ENCODE measurements at places on chromosomes 16 and 17. TPM values are rescaled to one million over a fixed set of nuclear protein-coding genes. Genes with fewer than 3 reads are reported as not detected.

DNA sequence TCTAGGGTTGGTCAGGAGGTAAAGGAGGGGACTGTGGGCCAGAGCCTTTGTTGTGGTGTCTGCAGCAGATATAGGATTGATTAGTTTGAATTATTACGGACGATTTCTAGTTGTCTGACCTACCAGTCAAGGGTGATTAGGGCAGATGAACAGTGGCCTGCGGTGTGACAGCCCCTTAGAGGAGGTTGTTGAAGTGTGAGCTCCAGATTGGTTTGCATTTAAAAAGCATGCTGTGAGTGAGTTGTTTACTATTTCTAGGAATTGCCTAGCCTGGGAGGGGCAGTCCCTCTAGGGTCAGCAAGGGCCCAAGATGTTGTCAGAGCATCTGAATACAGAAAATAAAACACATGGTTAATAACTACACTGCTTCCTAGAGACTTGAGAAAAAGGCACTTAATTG lies 108.8 kb downstream of the ARHGAP44 start:
- DNase-seq = no peak

DNA sequence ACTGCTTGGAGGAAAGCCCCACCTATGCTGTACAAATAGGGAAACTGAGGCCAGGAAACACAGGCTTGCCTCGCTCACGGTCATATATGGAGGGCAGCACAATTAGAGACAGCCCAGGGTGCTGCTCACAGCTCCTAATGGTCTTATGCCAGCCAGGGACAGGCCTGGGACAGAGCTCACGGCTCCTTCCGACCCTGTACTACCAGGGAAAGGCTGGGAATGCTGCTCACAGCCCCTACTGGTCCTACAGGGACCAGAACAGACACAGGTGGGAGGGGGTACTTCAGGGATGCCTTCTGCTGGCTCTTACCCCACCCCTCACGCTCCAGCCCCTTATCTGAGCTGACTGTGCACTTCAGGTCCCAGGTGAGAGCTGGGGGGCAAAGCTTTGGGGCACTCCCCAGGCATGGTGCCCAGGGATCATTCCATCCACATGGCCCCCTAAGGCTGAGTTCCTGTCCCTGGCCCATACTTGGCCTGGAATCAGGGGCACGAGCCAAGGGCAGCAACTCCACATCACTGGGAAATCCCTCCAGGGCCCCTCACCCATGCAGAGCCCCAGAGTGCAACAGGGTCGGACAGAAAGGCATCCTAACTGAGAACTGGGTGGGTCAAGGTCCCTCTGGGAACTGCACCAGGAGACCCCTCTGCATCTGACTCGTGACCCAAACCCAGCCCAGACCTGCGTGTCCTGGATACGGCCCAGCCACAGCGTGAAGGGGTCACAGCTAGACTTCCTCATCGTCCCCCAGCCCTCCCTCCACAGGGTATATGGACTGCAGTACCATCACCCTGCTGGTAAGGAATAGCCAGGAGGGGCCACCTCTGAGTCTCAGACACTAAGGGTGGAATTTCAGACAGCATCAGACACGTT lies 5.9 kb downstream of the RHBDF1 start:
- no peak for DNase-seq

DNA sequence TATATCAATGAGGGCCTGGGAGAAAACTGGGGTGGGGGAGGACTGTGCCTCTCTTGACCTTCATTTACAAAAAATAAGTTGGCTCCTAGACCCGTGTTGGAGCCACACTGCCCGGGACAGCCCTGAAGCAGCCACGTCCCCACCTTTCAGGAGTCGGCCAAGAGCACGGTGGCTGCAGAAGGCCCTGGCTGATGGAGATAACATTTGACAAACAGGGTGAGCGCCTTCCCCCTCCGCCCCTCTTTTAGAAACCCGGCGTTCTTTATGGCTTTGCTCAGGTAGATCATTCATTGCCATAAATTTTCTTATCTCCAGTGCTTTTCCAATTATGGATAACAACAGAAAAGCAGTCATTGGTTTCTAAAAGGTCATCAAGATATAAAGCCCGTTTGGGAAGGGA lies 398.1 kb upstream of the TNRC6C start:
- no peak for DNase-seq

DNA sequence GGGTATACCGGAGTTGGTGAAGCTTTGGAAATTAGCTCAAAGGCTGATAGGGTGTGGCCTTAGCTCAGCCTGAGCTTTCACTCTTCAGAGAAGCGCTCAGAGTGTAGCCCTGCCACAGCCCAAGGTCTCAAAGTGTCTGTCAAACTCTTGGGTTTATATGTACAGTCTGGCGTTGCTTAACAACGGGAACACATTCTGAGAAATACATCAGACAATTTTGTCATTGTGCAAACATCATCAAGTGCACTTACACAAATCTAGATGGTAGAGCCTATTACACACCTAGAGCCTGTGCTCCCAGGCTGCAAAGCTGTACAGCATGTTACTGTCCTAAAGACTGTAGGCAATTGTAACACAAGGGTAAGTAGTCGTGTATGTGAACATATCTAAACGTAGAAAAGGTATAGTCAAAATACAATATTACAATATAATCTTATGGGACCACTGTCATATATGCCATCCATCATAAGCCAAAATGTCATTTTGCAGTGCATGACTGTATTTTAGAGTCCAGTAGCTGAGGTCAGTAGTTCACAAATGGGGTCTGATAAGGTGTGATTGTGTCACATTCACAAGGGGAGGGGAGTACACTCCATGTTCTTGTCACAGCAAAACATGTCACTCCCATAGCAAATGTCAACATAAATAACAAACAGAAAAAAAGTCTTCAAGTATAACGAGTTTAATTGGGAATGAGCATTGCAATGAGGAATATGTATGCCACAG lies 20.6 kb downstream of the CHAD start:
- DNase-seq = no peak

DNA sequence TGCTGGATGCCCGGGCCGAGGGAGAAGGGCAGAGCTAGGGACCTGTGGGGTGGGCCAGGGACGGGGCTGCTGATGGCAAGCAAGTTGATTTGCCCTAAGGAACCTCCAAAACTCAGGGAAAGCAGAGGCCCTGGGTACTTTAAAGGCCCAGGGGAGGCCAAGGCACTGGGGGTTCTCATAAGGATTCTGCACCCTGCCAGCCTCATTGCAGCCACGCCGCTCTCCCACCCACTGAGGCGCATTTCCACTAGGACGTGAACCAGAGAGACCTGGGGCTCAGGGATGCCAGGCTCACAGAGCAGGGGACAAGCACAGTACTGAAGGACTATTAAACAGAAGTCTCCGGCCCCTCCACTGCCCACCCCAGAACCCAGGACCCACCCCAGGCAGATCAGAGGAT lies 39.4 kb upstream of the RBFOX3 start:
- peak; percentile 51 for DNase-seq

GRCh38 chr17:18381158-18381952 lies 3.8 kb downstream of the EVPLL start:
- DNase-seq = peak; percentile 71

GRCh38 chr16:48608452-48608851 lies 1.5 kb downstream of the N4BP1 start:
- no peak for DNase-seq

GRCh38 chr16:3157229-3158025 lies 22.6 kb downstream of the ZNF213 start:
- no peak for DNase-seq

- DNase-seq = no peak
Observed at GRCh38 chr16:31458073-31458843, 1.0 kb upstream of the ARMC5 start.

DNA sequence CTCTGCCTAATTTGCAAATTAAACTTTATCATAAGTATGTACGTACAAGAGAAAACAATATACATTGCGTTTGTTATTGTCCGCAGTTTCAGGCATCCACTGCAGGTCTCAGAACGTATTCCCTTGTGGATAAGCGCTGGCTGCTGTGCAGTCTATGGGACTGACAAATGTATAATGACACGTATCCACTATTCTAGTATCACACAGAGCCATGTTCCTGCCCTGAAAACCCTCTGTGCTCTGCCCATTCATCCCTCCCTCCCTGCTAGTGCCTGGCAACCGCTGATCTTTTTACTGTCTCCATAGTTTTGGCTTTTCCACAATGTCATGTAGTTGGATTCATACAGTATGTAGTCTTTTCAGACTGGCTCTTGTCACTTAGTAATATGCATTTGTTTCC lies 179.4 kb downstream of the MAF start:
- no peak for DNase-seq

- DNase-seq = no peak
Observed at GRCh38 chr16:7363422-7364417, 31.1 kb downstream of the RBFOX1 start.

DNA sequence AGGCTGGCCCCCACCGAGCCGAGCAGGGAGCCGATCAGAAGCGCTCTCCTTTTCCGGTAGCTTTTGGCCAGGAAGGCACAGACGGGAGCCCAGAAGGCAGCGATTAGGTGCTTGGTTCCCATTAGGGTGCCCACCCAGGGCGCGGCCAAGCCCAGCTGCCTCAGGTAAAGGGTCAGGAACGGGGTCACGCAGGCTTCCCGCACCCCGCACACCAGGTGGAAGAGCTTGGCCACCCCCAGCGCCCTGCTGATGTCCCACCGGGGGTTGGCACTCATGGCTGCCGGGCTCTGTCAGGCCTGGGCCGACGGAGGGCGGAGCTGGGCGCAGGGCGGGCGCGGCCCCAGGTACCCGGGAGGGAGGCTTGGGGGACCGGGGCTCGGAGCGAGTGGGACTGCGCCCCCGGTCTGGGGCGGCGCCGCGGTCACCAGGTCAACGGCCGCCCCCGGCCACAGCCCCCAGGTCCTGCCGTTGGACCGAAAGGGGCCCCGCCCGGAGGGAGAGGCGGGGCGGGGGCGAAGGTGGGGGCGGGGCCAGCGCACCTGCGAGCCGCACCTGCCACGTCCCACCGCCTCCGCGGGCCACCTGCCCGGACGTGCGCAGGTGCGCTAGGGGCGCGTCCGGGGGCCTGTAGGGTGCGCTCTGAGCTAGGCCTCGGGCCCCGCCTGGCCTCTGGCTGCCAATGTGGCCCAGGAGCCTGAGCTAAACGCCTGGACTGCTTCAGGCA lies at the start of gene MFSD6L:
TSS of gene MFSD6L (minus strand) at position 520 of the 724 bp plus-strand sequence. CDS start at position 275, 245 bp downstream.
- no peak for DNase-seq

DNA sequence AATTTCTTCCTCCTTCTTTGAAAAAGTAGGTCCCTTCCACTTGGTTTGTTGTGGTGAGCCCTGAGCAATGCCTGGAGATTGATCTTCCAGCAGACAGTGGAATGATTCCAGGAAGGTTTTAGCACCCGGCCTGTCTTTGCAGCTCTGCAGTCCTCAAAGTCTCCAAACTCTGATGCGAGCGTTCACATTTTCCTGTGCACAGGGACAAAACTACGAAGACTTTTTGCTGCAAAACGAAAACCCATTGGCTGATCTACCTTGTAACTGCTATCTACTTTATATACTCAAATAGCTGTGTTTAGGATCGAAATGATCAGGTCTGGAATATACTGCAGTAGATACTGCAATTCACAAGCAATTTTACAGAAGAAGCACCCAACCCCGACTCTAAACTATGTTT lies 21.7 kb downstream of the G6PC1 start:
- no peak for DNase-seq

DNA sequence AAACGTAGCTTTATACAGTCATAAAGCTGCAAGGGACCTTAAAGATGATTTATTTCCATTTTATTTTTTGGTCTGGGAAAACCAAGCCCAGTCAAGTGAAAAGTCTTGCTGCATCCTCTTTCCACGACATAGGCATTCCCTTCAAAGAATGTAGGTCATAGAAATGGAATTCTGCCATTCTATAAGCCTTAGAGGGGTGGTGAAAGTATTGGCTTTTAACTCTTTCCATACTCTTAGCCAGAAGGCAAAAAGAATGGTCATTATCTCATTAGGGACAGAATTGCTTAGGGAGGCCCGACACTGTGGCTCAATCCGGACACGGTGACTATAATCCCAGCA lies 7.9 kb upstream of the MSL1 start:
- DNase-seq = no peak

GRCh38 chr17:64384253-64385186 lies 6.1 kb downstream of the PECAM1 start:
- DNase-seq = peak; percentile 24

DNA sequence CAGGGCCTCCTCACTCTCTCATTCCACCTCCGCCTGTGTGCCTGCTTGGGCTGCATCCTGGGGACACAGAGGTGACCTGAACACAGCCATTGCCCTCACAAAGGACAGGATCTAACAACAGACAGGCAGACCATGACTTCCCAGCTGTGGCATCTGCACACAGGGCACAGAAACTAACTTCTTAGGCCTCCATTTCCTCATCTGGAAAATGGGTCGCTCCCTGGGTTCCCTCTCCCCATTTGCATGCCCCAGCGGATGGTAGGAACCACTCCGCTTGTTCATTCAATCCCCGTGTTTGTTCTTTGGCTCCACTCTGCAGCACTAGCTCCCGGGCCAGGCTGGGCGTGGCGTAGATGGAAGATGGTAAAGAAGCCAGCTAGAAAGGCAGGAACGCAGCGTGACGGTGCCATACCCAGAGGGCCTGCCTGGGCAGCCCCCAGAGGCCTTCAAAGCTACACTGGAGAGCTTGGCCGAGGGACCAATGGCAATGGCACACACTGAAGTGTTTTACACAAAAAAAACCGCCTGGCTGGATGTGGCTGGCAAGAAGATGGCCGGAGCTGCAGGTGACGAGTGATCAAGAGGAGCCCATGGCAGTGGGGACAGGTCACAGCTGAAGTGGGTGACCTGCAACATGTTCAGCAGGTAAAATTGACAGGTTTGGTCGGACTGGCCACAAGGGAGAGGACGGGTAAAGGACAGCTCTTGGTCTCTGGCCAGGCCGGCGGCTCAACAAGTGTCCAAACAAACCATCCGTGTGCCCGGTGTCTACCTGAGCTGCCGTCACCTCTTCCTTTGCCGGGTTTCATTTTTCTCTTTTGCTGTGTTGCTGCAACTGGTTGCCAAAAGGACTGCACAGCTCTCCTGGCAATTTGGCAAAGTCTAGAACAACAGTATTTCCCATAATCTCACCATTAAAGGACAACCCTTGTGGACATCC lies 66.9 kb downstream of the SOCS1 start:
- DNase-seq = no peak

GRCh38 chr17:50462446-50462845 lies 6.2 kb downstream of the CHAD start:
- no peak for DNase-seq

MLKL gene
- 25.0 TPM for total RNA-seq

TSNAXIP1 gene
- total RNA-seq = 1.1 TPM

MT1F gene
- total RNA-seq = 11.8 TPM

HES7 gene
- not detected for total RNA-seq

MARF1 gene
- total RNA-seq = 51.4 TPM

CES1 gene
- 401 TPM for total RNA-seq

TLCD2 gene
- total RNA-seq = 30.1 TPM

ZNF385C gene
- total RNA-seq = not detected

SHISA9 gene
- total RNA-seq = not detected

TBX6 gene
- 0.67 TPM for total RNA-seq

SSTR5 gene
- not detected for total RNA-seq

GPR179 gene
- total RNA-seq = not detected

OTOP2 gene
- not detected for total RNA-seq
